ENCODE measurements at places on chromosomes 4 and X. TPM values are rescaled to one million over a fixed set of nuclear protein-coding genes. Genes with fewer than 3 reads are reported as not detected.

GRCh38 chr4:73978886-73979285 lies 2.9 kb downstream of the PF4 start:
- peak; percentile 47 for DNase-seq

DNA sequence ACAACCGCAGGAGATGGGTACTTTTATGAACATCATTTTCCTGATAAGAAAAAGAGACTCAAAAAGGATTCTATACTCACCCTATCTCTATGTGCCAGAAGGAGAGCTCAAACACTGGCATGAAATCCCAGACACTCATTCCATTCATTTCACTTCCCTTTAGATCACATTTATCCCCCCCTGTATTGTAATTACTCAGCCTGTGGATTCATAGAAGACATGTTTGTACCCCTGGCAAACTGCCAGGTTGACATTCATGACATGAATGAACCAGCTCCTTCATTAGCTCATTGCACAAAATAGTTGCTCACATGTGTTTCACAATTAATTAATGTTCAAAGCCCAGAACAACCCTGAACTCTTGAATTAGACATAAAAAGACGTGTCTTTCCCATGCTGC lies 4.9 kb downstream of the SMR3A start:
- DNase-seq, result no peak

- no peak for DNase-seq
These were observed 10.9 kb downstream of the TMA16 start for GRCh38 chr4:163505374-163505773.

DNA sequence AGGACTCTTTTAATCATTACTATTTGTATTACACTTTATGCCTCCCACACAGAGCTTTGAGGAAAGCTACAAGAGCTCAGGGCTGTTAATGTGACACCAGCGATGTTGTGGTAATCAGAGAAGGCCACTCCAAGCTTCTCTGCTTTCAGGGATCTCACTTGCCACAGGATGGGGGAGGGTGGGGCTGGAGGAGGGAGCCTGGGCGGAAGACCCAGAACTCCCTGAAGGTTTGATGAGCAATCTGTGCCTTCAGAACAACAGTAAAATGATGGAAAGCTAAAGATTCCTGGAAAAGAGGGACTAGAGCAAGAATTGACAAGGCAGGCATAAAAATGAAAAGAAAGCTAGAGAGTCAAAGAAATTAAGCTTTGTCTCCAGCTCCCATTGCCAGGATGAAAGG lies 75.6 kb downstream of the MAML3 start:
- DNase-seq, result no peak

GRCh38 chr4:122711919-122712318 lies 20.6 kb upstream of the BBS12 start:
- no peak for DNase-seq

GRCh38 chrX:106621836-106622235 lies 10.1 kb downstream of the RADX start:
- DNase-seq, result no peak

DNA sequence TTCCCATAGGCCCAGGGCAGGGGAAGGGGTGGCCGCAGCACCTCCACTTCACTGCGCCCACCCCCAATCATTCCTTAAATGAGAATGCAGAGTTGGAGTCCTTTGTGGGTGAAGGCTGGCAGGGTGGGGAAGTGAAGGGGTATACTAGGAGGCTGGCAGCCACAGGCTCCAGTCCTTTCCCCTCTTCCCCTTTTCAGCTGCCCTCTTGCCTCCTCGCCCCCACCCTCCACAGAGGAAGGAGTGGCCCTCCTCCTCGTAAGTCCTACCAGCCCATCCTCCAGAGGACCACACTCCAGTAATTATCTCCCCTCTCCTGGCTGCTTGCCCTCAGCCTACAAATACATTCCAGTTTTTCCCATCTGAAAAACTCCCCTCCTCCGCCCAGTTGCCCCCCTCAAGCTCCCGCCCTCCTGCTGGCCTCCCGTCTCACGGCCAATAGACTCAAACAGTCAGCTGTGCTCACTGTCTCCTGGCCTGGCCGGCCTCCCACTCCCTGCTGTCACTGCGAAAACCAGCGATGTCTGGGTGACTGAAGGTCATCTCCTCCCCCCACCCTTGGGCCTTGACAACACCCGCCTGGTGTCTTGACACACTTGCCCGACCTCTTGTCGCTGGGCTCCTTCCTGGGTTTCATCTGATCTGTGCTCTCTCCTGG lies 38.8 kb downstream of the EFNB1 start:
- no peak for DNase-seq

DNA sequence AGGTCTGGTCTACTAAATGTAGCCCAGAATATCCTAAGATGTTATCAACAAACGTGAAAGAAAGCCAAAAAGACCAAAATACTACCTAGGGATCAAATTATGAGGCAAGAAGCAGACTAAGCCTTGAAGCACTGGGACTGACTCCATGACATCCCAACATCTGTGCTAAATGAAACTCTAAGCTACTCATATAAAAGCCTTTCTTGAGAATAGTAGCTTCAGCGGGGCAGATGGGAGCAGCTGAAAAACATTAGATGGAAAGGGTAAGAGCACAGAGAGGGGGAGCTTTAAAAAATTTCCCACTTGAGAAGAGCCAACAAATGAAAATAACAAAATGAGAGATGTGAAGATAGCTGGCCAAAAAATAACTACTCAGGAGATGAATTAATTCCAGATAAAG lies 81.7 kb downstream of the MAD2L1 start:
- no peak for DNase-seq

DNA sequence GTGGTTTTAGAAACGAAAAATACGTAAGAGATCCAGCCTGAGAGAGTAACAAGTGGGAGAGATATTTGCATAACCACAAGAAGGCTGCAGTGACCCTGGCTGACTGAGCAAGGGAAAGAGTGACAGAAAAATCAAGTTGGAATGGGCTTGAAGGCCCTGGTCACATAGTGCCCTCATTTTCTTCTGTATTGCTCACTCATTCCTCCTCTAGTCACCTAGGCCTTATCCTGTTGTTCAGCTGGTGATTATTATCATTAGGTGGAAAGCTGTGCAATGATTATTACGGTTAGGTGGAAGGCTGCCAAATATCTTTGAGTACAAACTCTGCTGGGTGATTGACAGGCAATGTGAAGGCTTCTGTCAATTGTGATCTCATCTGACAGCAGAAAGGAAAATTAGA lies 2384.1 kb downstream of the PCDH7 start:
- no peak for DNase-seq

DNA sequence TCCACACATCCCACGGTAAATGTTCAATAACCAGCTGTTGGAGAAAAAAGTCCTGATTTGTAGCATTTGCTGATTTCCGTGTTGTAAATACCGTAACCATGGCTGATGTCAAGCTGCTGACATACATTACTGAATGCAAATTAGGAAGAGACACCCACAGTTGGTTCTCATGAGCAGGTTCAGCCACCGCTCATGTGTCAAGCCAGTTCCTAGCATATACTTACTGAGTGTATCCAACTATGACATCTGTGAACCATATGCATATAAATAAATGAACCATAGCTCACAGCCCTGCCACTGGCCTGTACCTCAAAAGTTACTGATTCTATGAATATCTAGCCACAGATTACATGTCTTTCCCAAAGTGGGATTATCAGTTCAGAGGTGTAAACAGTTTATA lies 29.5 kb downstream of the FHDC1 start:
- no peak for DNase-seq

Gene AKAP17A
- 71.1 TPM for total RNA-seq

Gene CXCL11
- 0.27 TPM for total RNA-seq

Gene VEGFD
- total RNA-seq, result not detected

Gene NWD2
- total RNA-seq, result under 0.01 TPM

Gene PWWP3B
- not detected for total RNA-seq

Measured in hematopoietic multipotent progenitor cell (in vitro differentiated cells).